ENCODE measurements at places on chromosomes 2 and 18.

DNA sequence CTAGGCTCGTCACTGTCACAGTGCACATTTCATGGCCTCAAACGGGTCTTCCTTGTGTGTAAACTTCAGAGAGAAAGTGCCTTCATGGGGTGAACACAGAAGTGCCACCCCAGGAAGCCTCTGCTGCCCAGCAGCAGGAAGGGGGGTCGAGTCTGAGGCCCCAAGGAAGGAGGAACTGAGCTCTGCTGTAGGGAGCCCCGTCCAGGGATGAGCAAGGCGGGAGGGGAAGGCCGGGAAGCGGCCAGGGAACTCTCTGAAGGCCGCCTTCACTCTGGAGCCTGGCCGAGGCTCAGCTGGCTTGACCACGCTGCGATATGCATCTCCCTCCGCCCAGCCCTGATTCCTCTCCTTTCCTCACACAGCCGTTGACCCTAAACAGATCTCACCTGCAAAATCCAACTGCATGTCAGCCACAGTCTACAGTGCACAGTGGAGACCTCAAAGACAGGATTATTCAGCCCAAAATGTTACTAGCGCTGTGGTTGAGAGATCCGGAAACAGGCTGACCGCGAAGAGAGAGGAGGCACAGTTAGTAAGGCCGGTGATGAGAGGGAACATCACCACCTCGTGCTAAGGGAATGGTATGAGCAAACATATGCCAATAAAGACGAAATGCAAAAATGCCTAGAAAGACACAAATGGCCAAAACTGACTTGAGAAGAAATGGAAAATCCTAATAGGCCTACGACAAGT lies 34.2 kb upstream of the CTDP1 start:
- DNase-seq, result no peak

DNA sequence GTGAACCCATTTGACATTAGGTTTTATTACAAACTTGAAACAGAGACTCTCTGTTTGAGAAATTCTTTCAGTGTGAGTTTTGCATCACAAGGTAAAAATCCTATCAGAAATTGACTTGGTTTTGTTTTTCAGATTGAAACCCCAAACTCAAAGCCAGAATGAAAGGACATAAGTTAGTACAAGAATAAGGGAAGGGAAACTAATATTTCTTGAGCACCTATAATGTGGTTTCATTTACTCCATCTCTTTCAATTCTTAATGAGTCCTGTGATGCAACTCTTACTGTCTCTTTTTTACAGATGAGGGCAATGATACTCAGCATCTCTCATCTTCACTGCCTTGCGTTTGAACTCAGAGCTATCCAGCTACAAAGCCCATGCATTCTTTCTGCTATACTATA lies 210.0 kb upstream of the SIX3 start:
- DNase-seq, result no peak

DNA sequence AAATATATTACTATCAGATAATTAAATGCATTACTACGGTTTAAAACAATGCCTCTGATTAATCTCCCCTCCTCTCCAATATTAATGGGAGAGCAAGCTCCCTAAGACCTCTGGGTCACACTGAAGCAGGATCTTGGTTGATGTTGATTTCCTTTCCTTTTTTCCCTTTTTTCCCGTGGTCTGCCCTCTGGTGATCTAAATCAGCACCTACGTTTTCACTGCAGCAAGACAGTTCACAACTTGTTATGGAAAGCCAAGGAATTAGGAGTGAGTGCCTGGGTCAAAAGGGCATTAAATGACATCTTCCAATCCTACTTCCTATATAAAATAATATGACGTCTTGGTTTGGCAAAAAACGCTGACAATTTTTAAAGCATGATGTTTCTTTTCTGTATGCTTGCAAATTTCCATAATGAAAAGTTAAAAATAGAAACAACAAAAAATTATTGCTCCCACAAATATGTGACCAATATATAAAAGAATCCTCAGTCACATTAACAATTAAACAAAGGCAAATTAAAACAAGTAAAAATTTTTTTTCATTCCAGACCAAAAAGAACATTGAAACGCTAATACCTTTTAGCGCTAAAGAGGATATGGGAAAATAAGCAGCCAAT lies 7.9 kb upstream of the CFAP36 start:
- DNase-seq, result no peak

- no peak for DNase-seq
These were observed 194.4 kb downstream of the TMX3 start for GRCh38 chr18:68520406-68521075.

DNA sequence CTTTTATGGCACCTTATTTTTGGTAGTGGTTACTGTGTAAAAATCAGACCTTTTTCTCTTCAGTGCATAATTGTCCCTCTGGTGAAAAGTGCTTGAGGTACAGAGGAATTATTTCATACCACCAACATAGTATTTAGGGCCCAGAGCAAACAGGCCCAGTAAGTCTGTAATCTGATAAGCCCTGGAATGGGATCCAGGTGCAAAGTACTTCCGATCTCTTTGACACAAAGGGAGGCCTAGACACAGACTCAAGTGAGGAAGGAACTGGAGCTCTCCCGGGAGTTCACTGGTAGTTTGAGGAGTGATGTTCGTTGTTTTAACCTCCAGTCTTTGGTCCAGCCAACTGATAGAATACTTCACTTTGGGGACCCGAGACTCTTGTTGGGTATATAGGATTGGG lies 57.4 kb downstream of the RAB31 start:
- no peak for DNase-seq

GRCh38 chr2:6944555-6944954 lies 27.3 kb downstream of the RNF144A start:
- DNase-seq, result no peak
